ENCODE measurements at places on chromosomes 12 and 14.

DNA sequence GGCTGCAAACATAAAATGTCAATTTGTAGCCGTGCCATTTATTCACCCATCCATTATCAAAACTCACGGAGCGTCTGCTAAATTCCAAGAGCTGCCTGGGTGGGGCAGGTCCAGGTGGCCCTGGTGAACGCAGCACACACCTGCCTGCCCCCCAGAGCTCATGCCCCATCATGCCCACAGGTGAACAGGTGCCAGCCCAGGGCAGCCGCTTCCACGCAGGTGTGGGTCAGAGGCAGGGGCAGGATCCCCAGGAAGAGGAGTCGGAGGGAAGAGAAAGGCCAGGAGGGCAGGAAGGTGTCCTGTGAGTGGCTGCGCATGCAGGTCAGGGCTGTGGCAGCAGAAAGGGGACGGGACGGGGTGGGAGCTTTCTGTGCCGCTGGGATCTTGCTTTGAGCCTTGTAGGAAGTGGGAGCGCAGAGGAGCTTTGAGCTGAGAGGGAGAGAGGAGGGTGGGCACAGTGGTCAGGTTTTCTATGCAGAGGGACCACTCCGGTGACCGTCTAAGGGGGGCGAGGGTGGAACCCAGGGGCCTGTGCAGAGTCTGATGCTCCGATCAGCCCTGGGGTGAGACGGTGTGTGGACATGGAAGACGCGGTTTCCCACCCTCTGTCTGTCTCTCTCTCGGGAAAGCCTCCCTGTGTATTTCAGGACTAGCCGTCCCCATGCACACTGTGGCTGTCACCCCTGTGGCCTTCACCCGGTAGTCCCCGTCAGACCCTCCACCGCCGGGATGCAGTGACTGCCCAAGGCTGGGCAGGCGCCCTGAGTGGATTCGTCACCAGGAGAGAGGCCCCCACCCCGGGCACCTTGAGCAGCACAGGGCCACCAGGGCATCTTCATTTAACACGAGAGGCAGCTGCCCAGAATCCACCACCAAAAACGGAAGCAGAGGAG lies 26.7 kb downstream of the GALNT9 start:
- no peak for DNase-seq

GRCh38 chr12:94954948-94955592 lies 48.4 kb downstream of the NDUFA12 start:
- no peak for DNase-seq

DNA sequence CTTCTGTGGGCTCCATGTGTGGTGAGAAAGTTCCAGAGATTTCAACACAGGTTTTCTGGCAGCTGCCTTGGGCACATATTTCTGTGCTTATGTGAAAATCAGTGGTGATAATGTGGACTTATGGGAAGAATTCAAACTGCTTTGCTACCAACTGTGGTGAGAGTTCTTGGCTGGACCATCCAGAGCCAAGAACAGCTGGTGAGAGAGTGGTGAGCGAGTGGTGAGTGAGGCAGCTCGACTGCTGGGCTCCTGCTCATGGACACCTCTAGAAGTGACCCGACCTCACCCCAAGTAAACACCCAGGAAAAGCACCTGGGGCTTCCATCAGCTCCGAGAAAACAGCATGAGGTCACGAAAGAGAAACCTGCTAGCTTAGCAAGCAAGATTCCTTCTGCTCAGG lies 106.4 kb downstream of the PIWIL1 start:
- DNase-seq = no peak

DNA sequence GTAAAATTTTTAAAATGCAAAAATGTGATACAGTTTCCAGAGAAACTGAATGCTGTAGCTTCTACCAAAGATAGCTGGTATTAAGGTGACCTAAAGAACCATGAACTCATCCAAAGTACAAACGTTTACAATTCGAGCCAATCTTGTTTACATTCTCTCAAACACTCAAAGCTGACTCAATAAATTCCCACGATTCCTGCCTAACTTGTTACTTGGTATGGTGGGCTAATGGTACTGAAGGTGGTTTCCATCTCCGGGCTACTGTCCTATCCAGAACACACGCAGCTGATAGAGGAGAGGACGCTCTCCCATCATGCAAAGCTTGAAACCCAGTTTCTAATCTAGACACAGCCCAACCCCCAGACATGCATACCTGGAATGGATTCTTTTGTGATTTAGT lies 31.5 kb downstream of the RAD9B start:
- DNase-seq = no peak

GRCh38 chr12:59425798-59426197 lies 170.0 kb upstream of the SLC16A7 start:
- no peak for DNase-seq

DNA sequence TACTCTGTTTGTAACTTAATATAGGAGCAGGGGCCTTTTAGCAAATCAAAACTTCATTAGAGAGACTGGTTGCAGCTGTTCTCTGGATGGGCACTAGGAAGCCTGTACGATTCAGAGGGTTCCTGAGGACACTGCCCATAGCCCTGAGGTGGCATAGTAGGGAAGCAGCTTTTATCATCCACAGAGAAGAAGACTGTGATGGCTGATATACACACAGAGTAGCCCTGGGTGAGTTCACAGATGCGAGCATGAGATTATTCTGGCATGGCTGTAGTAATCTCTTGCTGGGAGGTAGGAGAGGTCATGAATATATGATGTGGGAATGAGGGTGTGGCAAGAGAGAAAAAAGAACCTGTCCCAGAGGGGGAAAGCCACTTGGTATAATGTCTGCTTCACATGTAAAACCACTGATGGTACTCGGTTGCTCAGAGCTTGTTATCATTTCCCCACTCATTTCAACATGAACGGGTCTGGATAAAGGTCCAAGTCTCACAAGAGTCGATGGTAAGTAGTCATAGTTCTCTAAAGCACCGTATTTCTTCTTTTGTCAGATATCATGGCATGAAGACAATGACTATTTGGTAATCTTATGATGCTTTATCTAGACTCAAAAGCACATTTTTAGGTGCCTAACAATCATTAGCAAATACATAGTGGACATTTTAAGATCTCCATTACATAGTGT lies 52.0 kb downstream of the PEBP1 start:
- DNase-seq = no peak

DNA sequence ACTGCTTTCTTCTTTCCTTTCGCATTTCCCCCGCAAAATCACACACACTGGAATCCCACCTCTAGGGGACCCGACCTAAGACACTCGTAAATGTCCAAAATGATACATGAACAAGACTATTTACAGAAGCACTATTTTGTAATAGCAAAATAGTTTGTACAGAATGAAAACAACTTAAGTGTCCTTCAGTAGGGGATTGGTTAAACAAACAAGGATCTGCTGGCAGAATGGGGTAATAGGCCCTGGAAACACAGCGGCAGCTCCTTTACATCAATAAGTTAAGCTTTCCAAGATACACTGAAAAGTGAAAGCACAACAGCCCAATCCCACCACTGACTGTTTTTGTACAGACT lies 48.8 kb downstream of the LTBP2 start:
- DNase-seq = no peak

- DNase-seq = no peak
Measured at GRCh38 chr12:99332936-99333591, 314.5 kb upstream of the GARIN6 start.

GRCh38 chr12:67832155-67832554 lies 157.1 kb upstream of the IFNG-AS1 start:
- DNase-seq = no peak

DNA sequence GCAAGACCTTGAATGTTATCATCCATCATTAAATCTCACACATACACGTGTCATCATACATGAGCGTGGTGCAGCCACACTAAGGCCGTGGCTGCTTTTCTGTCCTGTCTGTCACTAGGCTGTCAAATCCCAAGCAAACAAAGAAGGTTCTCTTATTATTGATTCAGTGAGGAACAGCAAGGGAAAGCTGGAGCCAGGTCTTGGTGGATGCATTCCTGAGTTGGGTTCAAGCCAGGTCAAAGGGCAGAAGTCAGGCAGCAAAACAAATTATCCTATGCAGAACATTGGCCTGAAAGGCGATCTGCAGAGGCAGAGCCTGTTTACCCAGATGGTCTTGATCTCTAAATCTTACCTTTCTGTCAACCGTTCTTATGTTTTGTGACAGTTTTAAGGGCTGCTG lies 252.3 kb downstream of the NEDD1 start:
- DNase-seq = no peak

- no peak for DNase-seq
Measured at GRCh38 chr12:15731940-15732339, 57.2 kb downstream of the EPS8 start.

- no peak for DNase-seq
Measured at GRCh38 chr14:32507029-32507984, 178.2 kb downstream of the AKAP6 start.

GRCh38 chr14:95119336-95119735 lies 38.0 kb downstream of the DICER1 start:
- DNase-seq = no peak

DNA sequence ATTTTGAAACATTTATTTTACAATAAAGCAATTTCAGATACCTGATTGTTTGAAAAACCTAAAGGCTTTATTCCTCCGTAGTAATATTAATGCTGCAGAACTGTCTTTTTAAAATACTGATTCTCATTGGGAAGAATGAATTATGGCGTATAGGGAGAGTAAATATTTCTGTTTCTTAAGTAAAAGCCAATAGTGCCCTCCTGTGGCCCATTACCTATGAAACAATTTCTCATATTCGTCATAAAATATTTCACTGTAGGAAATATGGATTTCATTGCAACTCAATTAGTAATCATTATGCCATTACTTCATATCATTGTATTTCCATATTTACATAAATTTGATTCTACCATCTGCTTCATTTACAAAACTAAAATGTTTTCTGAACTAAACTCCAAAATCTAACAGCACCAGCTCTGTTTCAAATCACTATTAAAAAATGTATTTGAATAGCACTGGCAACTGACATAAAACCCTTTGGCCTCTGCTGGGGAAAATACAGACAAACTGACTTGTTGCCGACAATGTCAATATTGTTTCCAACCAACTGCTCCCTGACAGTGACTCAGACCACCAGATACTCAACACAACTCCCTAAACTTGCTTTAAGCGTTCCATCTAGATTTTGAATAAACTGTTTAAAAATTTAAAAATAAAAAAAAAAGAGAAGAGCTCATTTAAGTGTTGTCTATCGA lies 290.3 kb downstream of the NAV3 start:
- DNase-seq = no peak

- DNase-seq = no peak
Measured at GRCh38 chr12:92074889-92075288, 70.8 kb downstream of the BTG1 start.

GRCh38 chr14:57692671-57693070 lies 173.2 kb downstream of the SLC35F4 start:
- no peak for DNase-seq

- no peak for DNase-seq
Measured at GRCh38 chr14:98700748-98701147, 571.2 kb downstream of the BCL11B start.

- no peak for DNase-seq
Measured at GRCh38 chr12:69524755-69525469, 54.7 kb downstream of the FRS2 start.

DNA sequence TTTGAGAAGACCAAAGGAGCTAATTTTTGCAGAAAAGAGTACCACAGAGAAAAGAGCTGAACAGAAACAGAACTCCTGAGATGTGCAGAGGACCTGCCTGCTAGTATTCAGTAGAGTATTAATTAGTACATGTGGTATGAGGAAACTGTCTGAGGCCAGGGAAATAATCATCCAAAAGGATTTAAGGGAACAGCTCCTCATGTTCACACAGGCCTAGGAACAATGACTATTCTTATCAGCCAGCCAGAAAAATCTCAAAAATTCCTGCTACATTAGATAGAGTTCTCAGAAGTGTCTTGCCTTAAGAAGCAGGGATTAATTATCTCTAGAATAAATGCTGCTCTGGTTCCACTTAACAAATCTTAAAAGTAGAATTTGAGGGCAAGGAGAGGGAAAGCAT lies 36.4 kb downstream of the PKP2 start:
- DNase-seq = no peak

Data from CD8-positive, alpha-beta memory T cell (primary cell).